ENCODE measurements at places on chromosomes 1 and 21.

DNA sequence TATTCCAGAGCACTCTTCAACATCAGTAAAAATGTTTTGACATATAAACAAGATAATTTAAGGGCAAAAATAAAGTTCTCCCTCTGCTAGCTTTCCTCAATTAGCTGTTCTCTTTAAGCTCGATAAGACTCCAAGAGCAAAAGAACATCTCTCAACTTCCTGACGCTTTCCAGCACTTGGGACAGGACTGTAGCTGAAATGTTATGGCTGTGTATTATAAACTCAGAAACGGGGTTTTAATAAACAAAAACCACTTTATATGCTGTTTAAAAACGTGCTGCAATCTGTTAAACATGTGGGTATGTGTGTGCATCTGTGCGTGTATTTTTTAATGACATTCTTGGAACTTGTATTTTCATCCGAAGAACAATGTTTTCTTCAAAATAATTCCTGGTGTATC lies 71.5 kb upstream of the RGS2 start:
- no peak for DNase-seq

DNA sequence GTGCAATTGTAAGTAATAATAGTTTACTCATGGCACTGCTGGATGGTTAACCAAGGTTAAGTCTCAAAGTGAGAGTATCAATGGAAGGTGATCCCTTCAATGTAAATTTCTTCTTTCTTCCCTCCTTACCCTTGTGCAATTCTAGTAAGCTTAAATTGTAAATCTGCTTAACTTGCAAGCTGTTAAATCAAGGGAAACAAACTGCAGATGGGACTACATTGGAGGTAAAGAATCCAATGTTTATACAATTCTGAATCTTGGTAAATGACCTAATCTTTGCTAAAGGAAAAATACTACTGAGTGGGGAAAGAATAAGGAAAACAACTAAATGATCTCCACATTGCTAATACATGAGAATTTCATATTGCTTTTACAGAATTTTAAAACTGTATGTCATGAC lies 6.7 kb upstream of the CD55 start:
- DNase-seq, result no peak

DNA sequence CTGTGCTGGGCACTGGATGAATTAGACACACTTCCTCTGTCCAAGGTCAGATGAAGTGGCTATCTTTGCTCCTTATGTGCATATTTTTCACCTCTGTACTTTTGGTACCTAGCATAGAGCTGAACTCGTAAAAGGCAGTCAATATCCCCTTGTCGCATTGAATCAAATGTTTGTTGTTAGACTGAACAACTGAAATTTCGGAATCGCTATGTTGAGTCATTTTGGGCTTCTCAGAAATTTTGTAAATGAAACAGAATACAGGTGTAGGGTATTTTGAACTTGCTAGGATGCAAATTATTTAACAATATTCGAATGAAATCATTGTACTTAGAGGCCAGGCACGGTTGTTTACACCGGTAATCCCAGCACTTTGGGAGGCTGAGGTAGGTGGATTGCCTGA lies 48.0 kb downstream of the PDE4B start:
- no peak for DNase-seq

GRCh38 chr1:201383647-201384405 lies 6.3 kb upstream of the TNNT2 start:
- DNase-seq, result no peak

GRCh38 chr1:29807689-29808088 lies 571.4 kb downstream of the PTPRU start:
- DNase-seq, result no peak

- DNase-seq, result no peak
Observed at GRCh38 chr1:38029081-38029681, 16.6 kb downstream of the UTP11 start.

DNA sequence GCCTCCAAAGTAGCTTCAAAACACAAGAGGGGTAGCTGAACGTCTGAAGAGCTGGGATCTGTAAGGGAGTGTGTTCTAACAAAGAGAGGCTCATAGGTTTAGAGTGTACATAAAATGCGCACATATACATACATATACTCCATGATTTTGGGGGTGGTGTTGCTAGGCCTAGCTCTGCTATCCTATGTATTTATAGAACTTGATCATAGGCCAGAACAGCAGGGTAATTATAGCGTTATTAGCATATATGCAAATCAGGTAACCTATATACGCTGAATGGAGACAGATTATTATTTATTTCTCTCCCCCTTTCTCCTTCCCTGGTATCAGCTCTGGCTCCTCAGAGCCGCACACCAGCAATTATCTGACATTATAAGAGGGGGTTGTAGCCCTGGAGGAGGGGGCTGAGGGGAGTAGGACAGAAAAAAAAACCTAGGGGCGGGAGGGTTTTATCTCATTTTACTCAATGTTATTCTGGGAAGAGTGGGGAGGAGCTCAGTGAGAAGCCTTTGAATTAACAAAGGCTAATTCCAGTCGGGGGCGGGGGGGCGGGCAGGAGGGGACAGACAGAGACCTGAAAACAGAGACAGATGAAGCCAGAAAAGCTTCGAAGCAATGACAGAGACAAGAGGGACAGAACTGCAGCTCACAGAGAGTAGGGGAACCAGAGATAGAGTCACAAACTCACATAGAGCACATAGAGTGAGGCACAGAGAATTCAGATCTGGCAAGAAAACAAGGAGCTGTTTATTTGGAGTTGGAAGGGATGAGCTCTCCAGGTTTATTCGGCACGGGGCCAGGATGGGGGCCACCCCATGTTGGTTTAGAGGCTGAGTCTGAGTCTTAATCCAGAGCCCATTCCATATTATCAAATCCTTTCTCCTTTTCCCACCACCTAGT lies 63.0 kb downstream of the RHBG start:
- no peak for DNase-seq

DNA sequence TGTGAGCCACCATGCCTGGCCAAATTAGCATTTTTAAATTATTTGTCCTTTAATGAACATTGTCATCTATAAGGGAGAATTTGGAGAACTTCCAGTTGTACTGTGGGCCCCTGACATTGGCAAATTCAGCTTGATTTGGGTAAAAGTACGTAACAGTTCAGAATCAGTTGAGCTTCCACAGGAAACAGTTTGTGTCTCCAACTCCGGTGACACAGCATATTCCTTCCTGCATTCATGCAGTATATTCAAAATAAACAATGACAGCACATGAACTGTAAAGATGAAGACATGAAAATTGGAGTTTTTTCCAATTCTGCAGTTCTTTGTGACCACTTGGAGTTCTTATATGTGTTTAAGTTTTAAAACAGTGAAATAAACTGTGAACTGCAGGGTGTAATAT lies 28.2 kb downstream of the RNF220 start:
- DNase-seq, result no peak

- DNase-seq, result no peak
Observed at GRCh38 chr1:173295995-173296394, 88.9 kb upstream of the TNFSF4 start.

GRCh38 chr1:90851711-90852050 lies 134.6 kb upstream of the BARHL2 start:
- no peak for DNase-seq

DNA sequence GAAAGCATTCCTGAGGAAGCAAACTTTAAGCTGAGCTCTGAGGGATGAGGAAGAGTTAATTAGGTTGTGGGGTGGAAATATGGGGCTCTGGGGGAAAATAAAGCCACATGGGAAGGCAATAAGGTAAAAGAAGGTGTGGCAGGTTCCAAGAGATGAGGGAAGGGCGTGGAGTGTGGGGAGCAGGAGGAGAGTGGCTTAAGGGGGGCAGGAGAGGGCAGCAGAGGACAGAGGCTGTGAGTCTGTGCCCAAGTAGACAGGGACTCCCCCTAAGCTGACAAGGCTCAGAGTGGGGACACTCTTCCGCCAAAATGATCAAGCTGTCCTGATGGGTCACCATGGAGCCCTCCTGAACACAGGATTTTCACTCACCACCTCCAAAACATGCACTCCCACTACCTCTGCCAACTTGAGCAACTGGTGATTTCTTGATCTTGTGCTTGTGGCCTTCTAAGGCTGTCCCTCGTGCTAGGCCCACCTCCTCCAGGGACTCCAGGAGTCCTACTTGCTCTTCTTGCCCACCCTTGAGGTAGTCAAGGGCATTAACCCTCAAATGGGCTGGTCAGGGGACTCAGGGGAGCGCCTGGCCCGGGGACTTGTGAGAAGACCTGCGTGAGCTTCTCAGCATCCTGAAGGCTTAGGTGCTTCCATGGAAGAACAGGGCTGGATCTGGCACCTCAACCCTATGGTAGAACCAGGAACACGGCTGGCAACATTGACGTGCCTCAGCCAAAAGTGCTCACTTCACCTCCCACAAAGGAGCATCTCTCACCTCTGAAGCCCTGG lies 23.4 kb downstream of the DMAP1 start:
- DNase-seq, result no peak

GRCh38 chr1:222165629-222166028 lies 382.3 kb downstream of the HHIPL2 start:
- DNase-seq, result no peak

GRCh38 chr21:25752416-25752815 lies 17.6 kb downstream of the GABPA start:
- DNase-seq, result no peak

GRCh38 chr1:19287436-19288185 lies 959 bp downstream of the AKR7A3 start:
- DNase-seq, result no peak

GRCh38 chr1:65027666-65028358 lies 61.5 kb upstream of the JAK1 start:
- DNase-seq, result no peak

GRCh38 chr1:52674497-52675384 lies 23.4 kb downstream of the COA7 start:
- no peak for DNase-seq

- no peak for DNase-seq
Observed at GRCh38 chr1:5911157-5911556, 81.1 kb downstream of the NPHP4 start.

DNA sequence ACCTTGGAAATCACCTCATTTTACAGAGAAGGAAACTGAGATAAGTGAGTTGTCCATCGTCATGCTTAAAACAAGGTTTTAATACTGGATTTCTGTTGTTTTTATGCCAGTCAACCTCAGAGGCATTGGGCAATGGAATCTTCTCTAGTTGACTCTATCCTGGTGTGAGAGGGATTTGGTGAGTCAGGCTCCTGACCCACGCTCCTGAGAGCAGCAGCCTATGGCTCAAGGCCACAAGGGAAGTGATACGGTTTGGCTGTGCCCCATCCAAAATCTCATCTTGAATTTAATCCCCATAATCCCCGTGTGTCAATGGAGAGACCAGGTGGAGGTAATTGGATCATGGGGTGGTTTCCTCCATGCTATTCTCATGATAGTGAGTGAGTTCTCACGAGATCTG lies 90.1 kb downstream of the TLR5 start:
- no peak for DNase-seq

DNA sequence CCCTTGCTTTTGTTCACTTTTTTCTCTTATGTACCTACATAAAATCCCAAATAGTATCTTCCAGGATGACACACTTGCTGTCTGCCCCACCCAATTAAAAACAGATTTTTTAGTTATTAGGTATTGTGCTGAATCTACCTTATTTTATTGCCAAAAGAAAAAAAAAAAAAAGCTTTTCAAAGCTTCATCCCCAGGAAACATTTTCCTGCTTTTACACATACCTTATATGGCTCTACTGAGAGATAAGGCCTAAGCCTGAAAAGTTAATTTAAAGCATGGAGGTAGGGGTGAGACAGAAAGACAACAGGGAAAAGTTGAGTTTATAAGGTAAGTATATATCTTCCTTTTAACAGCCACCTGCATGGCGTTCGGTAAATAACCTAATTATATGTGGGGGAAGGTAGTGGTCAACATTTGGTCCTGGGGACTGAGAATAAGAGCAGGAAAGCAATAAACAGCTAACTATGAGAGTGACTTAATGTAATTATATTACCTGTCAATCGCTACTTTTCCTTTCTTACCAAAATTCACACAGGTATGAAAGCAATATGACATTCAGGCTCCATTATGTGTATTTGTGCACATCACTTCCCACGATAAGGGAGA lies 54.6 kb upstream of the BOLA1 start:
- DNase-seq, result no peak

- DNase-seq, result no peak
Observed at GRCh38 chr1:43039228-43040055, 80.8 kb upstream of the SLC2A1 start.

- DNase-seq, result no peak
Observed at GRCh38 chr1:72184099-72184701, 98.1 kb downstream of the NEGR1 start.

Data from stimulated activated CD4-positive, alpha-beta T cell treated with anti-CD3 and anti-CD28 coated beads, TNF-alpha, amount 100 ng/mL, for 24 hours (primary cell).